Posterior cingulate gyrus (tissue), 11 donors: ENCODE measurements at places on chromosomes 3 and 15.
A peak's percentile ranks its signal among the peaks of the same experiment; 100 is the strongest.

DNA sequence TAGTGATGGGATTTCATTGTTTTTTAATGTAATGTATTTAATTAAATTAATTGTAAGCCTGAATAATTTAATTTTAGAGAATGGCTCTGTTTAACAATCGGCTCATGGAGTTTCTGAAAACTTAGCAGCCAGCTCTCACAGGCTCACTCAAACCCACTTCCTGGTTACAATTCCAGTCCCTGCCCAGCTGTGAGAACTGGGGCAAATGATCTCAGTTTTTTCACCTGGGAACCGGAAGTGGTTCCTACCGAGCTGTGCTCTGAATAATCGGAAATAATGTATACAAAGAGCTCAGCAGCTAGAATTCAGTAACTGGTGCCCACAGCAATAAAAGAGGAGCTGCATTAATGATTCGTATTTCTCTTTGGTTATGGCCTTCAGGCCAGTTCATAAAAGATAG is 244.3 kb upstream of the MCTP2 start:
- no peak for DNase-seq

DNA sequence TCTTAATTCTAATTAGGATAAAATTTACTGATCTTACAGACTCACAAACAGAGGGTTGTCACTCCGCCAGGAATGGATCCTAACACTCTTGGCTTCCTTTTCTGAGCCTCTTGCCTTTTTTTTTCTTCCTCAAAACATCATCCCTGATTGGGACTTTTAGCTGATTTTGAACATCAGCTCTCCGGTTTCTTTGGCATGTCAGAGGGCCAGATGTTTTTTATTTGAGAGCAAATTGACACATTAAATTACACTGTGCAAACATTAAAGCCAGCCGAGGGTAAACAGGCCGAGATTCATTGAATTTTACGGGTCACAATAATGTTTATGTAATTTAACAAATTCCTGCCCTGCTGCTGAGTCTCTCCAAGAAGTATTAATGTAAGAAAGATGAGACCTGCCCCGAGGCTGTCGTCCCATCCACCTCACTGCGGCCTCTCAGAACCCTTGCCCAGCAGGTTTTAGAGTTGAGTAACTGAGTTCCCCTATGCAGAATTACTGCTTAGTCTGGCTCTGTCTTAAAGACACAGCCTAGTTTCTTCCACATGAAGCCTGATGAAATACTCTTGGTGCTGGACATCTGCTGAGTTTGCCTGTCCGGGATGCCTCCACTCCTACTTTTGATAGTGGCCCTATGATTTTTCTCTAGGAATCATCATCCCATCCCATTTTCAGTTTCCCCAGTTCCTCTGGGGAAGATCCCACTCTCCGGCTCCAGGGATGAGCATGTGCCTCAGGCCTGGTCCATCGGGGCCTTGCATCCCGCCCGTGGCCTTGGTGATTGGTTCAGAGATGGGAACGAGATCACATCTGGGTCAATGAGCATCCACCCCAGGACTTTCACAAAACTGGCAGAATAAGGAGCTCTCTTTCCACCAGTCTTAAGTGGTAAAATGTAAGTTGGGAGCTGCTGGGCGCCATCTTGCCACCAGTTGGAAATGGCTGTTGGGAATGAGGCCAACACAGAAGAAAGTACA is 226.6 kb upstream of the TLE3 start:
- no peak for DNase-seq

DNA sequence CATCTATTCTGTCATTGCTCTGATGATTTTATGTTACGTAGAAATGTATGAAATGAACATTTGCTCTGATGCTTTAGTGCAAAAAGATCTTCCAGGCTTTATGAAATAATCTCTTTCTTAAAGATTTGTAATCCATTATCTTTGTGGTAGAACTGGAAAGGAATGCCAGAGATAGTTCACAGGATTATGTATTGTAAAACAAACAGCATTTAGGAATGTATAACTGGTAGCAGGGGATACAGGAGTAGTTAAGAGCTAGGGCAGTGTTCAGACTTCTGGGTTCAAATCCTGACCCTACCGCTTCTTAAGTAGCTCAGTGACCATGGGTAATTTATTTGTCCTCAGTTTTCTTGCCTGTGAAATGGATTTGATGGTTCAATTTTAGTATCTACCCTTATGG is 429.8 kb upstream of the TPM1 start:
- DNase-seq: no peak

DNA sequence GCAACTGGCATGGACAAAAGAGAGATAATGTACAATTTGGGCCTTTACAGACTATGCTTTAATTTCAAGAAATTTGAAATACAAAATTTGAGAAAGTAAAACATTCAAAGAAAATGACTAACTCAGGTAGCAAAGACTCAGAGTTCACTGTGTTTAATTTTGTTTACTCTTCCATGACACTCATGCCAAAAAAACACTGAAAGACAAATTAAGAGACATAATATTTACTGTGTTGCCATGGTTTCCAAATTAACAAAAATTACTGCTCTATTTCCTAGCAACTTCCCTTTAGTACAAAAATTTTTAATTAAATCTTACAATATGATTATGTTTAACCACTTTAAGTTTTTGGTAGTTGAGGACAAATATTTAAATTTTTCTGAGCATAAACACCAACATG is 29.6 kb downstream of the LRRFIP2 start:
- no peak for DNase-seq

- DNase-seq: no peak
Measured at GRCh38 chr3:39445927-39446326, 21.6 kb upstream of the MOBP start.

DNA sequence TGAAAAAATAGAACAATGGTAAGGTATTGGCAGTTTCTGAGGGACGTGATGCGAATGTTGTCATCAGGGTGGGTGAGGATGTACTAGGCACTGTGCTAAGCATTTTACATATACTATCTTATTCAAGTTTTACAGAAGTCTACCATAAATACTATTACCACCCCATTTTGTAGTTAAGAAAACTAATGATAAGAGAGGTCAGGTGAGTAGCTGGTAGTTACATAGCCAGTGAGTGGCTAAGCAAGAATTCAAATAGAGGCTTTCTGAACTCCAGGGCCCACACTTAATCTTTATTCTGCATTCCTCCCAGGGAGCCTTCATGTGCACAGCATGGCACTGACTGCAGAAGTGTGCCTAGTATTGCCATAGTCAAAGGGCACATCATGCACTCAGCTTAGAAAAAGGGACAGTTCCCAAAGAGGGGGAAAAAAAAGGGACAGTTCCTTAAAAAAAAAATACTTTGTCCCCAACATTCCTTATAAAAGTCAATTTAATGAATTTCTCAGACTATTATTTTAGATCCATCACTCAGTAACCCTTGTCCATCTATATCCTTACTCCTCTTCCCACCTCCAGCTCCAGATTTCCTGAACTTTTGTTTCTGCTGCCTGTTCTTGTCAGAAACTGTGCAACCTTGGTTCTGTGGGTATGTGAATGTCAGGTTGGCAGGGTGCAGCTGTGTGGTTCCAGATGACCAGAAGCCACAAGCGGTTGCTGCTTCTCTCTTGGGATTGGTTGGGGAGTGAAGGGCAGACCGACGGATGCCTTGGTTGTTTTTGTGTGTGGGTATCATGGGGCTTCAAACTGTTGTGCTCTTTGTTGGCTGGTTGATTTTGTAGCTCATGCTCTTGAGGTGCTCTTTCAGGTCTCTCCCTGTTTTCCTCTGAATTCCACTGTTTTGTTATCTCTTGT is 8.3 kb downstream of the MAPKBP1 start:
- no peak for DNase-seq

GRCh38 chr15:38530113-38530512 is 34.5 kb downstream of the RASGRP1 start:
- DNase-seq: no peak

DNA sequence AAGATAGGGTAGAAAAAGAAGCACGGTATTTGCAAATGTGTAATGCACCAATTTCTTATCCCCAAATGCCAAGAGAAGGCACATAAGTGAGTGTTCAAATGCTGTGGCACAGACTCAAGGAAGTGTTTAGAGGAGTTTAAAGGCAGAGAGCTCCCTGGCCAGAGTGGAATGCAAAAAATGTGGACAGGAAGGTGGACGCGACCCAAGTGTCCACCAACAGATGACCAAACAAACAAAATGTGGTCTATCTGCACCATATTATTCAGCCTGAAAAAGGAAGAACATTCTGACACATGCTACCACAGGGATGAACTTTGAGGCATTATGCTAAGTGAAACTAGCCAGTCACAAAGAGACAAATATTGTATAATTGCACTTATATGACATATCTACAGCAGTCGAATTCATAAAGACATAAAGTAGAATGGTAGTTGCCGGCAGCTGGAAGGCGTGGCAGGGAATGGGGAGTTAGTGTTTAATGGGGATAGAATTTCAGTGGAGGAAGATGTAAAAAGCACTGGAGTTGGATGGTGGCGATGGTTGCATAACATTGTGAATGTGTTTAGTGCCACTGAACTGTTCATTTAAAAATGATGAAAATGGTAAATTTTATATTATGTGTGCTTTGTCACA is 126.6 kb downstream of the SRGAP3 start:
- DNase-seq: no peak

DNA sequence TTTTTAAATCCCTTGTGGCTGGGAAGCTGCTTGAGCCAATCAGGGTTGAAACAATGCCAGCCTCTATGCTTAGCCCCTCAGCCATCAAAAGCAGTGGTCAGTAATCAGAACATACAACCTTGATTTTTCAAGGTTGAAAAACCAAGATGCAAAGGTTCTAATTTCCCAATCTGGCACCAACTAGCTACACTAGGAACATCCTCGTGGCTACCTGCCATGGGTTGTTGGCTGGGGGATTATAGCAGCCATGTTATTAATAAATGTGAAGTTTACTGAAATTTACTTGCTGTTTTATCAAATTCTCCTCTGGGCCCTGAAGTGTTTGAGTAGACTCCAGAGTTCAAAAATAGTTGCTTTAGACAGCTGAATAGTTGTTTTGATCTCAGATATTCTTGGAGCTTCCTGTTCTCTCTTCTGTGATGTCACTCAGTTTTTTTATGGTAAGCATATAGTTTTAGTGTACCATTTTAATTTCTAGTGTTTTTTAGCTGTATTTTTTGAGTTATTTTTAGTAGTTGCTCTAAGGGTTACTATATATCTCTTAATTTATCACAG is 31.9 kb downstream of the PCCB start:
- no peak for DNase-seq

DNA sequence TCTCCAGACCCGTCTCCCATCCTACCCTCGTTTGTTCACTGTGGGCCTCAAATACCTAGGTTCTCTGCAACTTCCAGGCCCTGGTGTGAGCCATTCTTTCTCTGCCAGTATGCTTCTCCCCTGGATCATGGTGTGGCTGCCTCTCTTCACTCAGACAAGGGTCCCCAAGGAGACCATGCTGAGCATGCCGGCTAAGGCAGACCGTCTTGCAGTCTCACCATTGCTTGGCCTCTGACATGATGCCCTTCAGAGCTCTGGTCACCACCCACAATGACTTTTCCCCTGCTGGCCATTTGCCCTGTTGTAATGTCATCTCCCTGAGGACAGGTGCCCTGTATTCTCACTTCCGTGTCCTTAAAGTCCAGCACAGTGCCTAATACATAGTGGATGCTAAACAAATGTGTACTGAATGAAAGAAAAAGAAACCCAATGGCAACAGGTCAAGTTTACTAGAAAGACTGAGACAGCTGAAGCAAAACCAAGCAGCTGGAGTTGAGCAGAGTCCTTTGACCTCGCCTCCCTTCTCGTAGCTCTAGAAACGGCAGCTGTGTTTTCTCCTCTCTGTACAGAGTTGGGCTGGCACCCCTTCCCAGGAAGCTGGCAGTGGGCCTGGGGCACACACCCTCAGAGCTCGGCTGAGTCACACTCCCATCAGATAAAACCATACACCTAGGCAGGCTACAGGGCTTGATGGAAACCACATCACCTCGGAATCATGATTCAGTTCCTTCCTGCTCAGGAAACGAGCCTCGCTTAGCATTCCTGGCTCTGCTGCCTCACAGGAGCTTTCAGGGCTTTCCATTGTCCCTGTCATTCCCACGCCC is 8.6 kb downstream of the TLR9 start:
- peak; percentile 48 for DNase-seq

DNA sequence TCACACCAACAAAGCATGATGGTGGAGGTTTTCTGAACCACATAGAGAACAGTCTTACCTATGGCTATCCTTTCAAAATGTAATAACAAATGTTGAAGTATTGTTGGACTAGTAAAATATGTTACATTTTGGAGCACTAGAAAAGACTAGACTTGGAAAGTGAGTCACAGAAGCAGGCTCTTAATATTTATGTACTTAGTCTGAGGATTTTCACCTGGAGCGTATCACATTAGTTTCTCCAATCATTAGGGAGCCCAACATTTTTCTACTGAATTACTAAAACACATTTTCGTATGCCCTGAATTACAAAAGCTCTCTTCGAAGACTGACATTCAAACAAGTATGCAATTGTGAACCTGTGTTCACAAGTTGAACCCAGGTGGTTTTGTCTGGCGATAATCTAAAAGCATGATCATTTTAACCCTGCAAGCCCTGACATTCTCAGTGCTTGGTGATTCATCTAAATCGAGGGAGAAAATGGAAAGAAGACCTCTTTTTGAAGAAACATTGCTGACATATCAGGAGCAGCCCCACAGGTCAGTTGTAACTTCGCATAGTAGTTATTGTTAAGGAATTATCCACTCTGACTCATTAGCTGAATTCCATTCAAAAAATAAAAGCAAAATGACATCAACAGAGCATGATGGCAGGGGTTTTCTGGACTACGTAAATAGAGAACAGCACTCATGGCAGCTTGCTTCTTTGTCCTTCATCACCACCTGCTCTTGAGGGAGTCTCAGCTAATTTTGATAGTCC is 679.8 kb upstream of the NECTIN3 start:
- no peak for DNase-seq
